Coronary artery (tissue), 2 donors: ENCODE measurements at places on chromosomes 11 and 22.
A peak's percentile ranks its signal among the peaks of the same experiment; 100 is the strongest.

GRCh38 chr22:38315823-38316363 lies 1.3 kb downstream of the CSNK1E start:
- DNase-seq = no peak

- DNase-seq = peak; percentile 62
These were observed 7.3 kb downstream of the IFT27 start for GRCh38 chr22:36768616-36769015.

GRCh38 chr11:64556044-64556720 lies 34.8 kb upstream of the SLC22A12 start:
- DNase-seq = no peak

- no peak for DNase-seq
These were observed 115.4 kb downstream of the BRD1 start for GRCh38 chr22:49712195-49712791.

GRCh38 chr11:37712251-37712650 lies 1114.2 kb upstream of the RAG2 start:
- no peak for DNase-seq

- DNase-seq = no peak
These were observed 22.8 kb downstream of the PPARA start for GRCh38 chr22:46173152-46173551.

DNA sequence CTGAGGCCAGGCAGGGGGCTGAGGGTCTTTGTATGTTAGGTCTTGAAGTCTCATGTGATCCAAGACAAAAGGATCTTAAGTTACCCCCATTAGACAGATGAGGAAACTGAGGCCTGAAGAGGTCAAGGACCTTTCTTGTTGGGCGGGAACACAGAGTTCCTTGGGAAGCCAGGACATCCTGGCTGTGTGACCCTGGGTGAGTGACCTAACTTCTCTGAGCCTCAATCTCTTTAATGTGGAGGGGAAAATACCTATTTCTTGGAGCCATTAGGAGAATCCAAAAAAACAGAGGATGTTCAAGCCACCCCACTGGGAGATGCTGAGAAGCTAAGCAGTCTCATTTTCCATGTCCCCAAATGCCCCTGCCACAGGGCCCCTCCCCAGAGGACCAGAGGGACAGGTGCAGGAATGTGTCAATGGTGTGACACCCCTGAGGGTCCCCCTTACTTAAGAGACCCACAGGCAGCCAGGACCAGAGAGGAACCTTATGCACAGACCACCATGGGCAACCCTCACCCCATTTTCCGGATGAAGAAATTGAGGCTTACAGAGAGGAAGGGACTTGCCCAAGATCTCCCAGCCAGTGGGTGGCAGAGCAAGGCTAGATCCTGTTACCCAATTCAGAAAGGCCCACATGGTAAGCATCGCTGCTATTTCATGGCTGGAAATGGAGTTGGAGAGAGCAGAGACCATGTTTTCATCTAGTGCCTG lies 8.0 kb downstream of the RAC2 start:
- DNase-seq = no peak

- no peak for DNase-seq
These were observed 795 bp downstream of the ZBTB3 start for GRCh38 chr11:62752994-62753735.

DNA sequence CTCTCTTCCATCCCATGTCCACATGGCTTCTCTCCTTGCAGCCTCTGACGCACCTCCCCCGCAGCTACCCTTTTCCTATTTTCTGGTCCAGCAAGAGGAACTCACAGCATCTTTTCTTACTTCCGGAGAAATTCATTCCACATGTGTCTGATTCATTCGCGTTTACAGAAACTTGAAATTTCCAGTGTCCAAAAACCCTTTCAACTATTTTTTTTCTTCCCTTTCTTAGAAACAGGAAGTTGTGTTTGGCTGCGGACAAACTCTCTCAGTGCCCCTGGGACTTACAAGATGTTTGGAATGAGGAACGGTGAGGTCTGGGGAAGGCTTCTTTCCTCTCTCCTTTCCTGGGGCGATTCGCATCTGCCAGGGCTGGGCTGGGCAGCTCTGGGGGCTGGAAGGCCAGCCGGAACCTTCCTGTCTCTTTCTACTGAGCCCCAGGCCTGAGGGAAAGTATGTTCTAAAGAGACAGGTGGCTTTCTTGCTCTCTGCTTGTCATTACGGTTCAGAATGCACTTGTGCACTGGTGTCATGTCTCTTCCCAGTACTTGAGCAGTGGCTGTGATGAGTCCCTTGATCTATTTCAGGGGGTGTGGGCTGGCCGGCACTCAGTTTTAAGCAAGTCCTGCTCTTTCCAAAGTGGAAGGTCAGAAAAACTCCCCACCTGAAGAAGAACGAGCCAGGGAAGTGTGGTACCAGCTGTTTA lies 27.5 kb downstream of the ADAMTS8 start:
- no peak for DNase-seq

DNA sequence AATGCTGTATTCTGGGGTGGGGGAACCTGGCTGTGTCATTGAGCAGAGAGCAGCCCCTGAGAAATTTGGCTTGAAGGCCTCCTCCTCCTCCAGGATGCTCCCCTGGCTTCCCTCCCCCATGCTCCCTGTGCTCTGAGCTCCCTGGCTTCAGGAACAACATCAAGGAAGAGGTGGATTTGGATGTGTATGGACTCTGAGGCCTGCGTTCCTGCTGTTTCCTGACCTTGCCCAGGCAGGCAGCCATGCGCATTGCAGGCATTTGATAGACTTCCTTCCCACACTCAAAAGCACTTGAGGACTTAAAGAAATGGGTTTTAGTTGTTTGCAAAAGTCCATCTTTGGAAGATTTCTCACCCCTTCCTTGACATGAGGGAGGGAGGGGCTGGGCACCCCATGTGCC lies 1317.1 kb downstream of the BRD1 start:
- no peak for DNase-seq
